ENCODE measurements at places on chromosomes 12 and 14.

DNA sequence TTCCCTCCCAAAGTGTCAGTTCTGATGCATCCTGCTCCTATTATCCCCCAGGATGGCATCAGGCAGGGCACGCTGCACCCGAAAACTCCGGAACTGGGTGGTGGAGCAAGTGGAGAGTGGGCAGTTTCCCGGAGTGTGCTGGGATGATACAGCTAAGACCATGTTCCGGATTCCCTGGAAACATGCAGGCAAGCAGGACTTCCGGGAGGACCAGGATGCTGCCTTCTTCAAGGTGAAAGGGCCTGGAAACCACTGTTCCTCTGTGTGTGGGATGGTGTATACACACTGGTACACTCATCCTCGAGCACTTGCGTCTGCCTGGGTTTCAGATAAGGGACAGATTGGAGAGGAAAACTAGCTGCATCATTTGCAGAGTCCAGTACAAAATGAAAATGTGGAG lies 1.0 kb downstream of the IRF9 start:
- DNase-seq = no peak

DNA sequence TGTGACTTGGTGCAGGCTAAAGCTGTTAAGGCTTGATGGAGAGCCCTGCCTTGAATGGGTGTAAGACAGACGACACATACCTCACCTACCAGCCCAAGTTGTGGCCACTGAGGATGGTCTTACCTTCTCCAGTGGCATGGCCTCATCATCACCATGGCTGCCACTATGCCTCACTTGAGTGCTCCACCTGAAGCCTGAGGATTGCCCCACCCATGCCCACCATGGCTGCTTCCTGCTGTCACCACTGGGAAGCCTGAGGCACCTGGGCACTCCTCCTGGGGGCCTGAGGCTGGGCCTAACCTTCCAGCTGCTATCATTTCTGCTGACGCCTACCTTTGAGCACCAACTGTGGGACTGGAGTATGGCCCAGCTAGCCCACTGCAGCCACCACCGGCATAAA lies 1605.7 kb upstream of the FLRT2 start:
- no peak for DNase-seq

GRCh38 chr12:69196302-69197288 lies 42.8 kb upstream of the CPSF6 start:
- no peak for DNase-seq

- DNase-seq = no peak
These were observed 10.9 kb upstream of the SALL2 start for GRCh38 chr14:21537090-21537424.

DNA sequence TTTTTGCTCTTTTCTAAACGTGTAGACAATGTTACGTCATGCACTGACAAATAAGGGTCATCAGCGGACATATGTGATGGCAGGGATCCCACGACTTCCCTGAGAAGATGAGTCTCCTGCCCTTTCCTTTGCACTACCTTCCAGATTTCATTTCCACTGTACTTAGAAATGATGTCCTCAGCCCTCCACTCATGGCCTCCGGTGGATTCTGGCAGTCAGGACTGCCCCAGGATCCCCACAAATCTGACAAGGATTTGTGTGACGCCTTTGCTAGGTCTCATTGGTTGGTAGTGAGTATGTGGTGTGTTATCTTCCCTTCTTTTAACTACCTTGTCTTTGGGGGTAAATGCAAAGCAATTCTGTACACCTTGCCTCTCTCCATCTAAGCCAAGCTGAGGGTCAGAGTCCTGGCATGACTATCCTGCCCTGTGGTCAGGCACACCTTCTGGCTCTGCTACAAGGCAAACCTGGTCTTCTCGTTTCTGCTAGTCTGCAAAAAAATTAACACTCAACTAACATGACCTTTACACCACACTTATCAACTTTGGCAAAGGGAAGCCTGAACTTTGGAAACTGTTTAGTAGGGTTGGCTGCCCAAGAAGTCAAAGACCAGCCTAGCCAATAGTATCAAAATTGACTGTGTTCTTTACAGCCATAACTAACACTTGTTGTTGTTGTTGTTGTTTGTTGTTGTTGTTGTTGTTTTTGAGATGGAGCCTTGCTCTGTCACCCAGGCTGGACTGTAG lies 17.3 kb upstream of the DHRS4 start:
- no peak for DNase-seq

DNA sequence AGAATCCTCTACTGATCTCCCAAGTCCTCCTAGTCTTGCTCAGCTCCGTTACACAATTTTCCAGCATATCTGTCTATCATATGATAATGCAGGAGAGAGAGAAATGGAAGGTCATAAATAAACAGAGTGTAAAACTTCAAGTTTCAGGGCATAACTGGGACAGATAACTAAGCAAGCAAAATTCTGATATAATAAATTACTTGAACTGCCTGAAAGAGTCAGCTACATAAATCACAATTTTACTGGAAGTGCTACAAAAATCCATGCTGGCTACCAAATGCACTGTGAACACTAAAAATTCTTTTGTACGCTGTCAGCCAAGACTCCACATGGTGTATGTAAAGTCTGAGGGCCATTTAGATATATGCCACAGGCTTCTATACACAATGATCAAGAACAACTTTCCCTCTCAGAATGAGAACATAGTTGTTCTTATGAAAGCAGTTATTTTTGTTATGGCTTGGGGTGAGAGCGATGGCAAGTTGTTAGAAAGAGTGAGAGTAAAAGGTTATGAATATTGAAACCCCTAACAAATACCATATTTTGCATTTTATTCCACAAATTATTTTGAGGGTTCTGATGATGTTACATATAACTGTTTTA lies 41.1 kb downstream of the GRIP1 start:
- DNase-seq = no peak

DNA sequence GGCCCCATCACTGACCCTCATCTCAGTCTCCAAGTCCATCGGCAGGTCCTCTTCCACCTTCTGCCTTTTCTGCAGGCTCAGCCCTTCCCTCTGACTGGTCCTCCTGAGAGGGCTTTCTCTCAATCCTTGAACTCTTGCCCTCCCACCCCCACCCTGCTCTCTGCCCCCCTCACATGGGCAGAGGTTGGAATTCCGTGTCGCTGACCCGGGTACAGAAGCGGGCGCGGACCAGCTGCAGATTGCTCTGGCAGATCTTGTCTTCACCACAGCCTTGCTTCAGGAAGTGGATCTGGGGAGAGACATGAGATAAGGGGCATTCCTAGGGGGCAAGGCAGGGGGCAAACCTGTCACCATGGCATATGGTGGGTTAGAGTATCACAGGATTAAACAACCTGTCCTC lies 12.4 kb downstream of the ITGA7 start:
- no peak for DNase-seq

DNA sequence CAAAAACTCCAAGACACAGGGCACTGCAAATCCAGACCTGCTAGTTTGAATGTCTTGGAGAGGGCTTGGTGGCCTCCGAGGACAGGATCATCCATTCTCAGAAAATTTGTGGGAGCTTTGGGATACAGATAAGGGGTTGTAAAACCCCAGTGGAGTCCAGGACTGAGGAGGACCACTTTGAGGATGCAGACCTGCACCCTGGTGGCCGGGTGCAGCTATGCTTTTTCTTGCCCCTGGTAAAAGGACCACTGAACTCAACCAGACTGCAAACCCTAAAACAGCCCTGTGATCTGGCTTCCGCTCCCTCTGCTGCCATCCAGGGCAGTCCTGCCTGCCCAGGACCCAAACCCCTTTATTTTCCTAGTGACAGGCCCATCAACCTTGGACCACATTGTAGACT lies 169.5 kb upstream of the DAAM1 start:
- DNase-seq = no peak

- peak; percentile 52 for DNase-seq
These were observed 273.5 kb upstream of the SOX5 start for GRCh38 chr12:24222968-24223367.

GRCh38 chr14:23060536-23061260 lies 3.4 kb upstream of the CDH24 start:
- no peak for DNase-seq

DNA sequence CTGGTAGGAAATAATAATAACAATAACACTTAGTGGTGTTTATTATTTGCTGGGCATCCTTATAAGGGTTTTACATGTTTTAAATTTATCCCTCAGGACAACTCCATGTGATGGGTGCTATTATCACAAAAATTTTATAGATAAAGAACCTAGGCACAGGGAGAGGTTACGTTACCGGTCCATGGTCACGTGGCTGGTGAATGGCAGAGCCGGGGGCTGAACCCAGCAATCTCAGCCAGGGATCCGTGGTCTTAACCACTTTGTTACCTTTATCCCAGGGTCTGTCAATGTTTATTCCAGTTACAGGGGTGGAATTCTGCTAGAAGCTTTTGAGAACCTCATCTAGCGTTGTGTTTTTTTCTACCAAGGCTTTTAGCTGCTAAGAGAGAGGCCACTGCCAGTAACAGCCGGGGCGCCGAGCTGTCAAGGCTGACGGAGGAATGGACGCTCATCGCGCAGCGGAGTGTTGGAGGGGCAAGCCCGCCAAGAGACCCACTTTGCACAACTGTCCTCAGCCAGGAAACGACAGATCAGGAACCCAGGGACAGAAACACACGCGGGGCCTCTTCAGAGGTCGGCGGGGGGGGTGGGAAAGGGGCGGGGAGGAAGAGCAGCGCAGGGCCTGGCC lies 418 bp downstream of the AMN1 start:
- no peak for DNase-seq

GRCh38 chr14:55434805-55435174 lies 5.6 kb downstream of the TBPL2 start:
- DNase-seq = no peak

DNA sequence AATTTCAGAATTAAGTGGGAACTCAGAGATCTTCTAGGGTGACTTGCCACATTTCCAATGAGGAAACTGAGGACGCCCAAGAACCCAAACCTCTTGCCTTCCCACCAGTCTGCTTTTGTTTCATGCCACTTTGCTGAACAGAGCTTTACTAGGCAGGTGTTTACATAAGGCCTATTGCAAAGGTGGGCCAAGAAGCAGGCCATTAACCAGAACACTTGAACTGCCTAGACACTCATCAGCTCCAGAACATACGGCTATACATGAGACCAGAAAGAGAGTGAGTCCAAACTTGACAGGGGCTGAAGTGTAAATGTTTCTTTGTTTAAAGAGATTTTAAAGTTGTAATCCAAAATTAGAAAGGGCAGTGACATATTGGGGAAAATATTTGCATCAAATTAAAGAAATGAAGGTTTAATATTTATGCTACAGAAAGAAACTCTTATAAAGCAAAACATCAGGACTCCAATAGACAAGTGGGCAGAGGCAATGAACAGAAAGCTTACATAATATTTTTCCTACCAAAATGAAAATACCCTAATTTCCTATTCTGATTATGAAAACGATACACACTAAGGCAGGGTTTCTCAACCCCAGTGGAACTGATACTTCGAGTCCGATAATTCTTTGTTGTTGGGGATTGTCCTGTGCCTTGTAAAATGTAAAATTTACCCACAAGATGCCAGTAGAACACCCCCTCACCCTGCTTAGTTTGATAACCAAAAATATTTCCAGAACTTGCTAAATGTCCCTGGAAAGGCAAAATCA lies 11.7 kb downstream of the BATF start:
- DNase-seq = no peak

DNA sequence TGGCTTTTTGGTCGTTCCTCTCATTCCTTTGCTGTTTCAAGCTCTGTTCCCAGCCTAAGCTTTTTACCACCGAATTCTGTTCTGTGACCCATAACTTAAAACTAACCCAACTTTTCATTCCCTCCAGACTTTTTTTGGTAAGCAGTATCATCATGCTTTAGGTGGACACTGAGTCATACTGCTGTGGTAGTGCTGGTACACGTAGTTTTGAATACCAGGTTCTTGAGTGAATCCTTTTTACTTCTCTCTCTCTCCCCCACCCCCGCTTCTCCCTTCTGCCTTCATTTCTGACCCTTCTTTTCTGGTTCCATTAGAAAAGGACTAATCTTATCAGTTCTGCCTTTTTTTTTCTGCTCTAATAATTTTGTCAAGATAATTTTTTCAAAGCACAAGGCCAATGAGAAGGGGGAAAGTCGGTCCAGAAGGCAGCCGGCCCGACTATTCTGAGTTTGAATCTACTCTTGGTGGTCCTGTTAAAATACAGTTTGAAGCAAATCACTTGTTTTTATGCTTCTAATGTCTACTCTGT lies 2.3 kb upstream of the MDM2 start:
- no peak for DNase-seq

DNA sequence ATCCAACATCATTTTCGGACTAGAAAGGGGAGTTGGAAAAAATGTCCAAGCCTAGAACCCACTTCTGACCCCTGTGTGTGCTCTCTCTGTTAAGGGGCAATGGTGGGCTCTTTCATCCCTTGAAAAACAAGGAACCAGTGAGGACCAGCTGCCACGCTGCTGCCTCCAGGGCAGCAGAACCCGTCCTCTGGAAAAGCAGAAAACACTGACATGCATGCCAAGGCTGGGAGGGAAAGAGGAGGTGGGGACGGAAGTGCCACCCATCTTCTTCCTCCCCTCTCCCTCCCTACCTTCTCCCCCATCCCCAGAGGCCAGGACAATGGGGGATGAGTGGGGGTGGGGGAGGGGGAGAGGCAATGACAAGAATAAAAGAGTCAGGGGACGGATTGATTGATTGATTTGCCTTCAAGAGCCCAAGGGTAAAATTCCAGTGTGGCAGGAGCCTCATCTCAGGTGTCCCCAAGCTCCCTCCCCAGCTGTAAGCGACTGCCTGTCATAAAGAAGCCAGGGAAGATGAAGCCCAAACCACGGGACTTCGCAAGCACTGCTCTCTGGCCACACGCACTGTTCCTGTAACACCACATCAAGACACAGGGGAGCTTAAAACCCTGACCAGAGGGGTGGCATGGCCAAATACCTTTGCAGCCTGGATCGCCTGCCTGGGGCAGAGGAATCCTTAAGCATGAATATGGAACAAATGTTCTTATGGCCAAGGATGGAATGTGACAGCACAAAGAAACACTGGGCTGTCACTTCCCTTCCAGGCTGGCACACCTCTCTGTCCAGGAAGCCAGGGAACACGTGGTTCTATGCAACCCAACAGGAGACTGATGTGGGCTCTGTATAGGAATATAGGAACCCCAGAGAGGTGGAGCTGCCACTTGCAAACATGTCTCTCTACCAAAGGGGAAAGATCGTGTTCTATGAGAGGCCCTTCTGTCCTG lies 38.9 kb upstream of the BDKRB2 start:
- DNase-seq = no peak

All from keratinocyte (primary cell).